Forelimb muscle (tissue), 1 donor: ENCODE measurements at places on chromosomes 6 and 20.
A peak's percentile ranks its signal among the peaks of the same experiment; 100 is the strongest.

DNA sequence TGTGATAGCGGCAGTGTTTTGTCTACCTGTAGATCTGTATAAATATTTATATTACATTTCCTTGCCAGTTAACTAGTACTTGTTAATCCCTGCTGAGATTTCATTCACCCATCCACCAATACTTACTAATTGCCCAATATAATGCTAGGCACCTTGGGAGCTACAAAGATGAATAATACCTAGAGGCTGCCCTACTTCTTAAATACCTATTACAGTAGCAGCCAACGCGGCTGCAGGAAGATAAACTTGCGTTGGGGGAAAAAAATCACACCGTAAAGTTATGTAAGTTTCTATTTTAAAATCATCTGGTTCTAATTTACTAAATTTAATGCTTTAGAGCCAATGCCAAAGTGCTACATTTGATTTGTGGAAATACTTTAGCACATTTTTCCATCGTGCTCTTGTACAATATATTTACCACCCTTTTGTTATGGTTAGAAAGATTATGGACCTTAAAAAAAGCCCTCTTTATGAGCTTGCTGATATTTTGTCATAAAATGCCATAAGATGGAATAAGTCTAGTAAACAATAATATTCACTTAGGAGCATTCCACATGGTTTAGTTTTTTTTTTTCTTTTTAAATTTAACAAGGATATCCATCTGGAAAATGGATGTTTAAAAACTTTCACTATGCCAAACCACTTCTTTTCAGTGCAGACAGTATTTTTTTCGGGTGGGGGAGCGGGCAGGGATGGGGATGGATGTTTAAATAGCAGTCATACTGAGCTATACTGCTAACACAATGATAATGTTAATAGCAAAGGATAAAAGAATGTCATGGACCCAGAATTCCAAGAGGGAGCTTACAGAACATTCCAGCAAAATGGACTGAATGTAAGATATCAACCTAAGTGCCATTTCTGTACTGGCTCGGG lies 13.2 kb upstream of the NEDD9 start:
- no peak for DNase-seq

- DNase-seq, result no peak
Measured at GRCh38 chr20:38363004-38363747, 16.9 kb downstream of the LBP start.

DNA sequence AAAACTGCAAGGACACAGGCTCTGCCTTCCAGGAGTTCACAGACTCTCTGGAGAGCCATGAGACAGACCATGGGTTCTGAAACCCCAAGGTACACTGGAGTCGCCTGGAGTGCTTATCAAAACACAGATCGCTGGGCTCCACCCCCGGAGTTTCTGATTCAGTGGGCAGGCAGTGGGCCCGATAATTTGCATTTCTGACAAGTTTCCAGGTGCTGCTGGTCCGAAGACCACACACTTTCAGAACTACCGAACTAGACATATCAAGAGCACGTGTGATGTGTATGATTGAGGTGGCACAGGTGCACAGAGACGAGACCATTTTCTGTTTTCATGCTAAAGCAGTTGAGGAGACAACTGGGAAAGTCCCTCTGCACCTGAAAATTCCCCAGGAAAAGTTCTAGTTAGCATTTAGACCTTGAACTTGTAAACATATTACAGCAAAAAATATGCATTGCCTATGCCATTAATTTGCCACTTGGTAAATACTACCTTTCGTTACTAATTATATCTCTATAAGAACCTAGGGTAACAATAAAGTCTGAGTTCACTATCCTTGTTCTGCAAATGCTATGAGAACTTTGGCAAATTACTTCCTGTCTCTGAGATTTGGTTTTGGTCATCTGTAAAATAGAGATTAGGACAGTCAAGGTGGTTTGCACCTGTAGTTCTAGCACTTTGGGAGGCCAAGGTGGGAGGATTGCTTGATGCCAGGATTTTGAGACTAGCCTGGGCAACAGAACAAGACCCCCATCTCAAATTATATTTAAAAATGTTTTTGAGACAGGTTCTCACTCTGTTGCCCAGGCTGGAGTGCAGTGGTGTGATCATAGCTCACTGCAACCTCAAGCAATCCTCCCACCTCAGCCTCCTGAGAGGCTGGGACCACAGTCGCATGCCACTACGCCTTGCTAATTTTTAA lies 14.3 kb upstream of the PIM1 start:
- no peak for DNase-seq

DNA sequence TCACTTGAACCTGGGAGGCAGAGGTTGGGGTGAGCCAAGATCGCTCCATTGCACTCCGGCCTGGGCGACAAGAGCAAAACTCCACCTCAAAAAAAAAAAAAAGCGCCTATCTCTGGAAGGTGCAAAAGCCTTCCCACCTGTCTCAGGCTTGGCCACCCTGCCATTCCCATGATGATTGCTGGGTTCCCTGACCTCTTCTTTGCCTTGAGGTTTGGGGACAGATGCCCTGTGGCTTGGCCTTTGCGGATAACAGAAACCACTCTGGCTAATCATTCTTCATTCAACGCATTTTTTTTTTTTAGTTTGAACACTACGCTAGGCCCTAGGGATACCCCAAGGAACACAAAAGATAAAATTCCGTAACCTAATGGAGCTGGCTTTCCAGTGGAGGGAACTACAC lies 6.8 kb upstream of the HMGA1 start:
- DNase-seq, result no peak

- no peak for DNase-seq
Measured at GRCh38 chr6:97292671-97293070, 9.7 kb upstream of the MMS22L start.

- no peak for DNase-seq
Measured at GRCh38 chr6:168121303-168121665, 42.3 kb upstream of the FRMD1 start.

DNA sequence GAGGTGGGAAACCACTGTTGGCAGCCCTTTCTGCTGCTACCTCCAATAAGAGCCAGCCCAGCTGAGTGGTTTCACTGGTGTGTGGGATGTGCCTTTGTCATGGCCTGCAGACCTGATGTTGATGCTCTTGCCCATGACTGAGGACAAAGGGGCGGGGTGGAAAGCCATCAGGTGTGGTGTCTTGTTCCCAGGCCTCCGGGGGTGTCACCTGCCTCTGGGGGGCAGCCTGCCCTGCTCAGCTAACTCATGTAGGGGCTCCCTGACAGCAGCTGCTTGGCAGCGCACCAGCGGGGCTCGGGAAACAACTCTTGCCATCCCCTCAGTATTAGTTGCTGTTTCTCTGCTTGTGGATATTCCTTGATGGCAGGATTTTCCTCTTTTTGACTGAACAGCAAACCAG lies 91.3 kb downstream of the LYRM2 start:
- no peak for DNase-seq

GRCh38 chr20:44745598-44746366 lies at the start of gene KCNK15:
KCNK15 (plus strand) TSS chr20:44745865; CDS start chr20:44745911, 46 bp downstream.
- no peak for DNase-seq

DNA sequence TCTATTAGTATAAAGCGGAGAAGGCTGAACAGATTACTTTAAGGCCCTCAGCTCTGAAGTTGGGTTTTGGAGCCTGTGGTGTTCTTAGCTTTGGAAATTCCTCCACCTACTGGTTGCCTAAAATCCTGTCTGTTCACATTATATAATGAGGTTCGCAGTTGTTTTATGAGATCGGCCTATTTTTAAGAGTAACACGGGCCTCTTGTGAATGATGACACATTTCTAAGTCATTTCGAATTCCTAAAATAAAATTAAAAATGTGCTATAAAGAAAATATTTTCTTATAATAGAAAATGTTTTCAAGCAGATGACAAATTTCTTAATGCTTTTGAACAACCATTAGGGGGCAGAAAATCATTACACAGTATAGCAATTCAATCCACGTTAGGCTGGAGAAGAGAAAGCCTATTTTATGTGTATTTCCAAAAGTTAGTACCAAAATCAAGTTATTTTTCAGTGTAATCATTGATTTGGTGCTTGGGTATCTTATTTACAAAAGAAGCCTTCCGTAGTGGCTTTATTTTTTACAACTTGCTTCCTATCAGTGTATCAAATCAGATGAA lies 15.8 kb upstream of the FAM8A1 start:
- DNase-seq, result peak; percentile 61

DNA sequence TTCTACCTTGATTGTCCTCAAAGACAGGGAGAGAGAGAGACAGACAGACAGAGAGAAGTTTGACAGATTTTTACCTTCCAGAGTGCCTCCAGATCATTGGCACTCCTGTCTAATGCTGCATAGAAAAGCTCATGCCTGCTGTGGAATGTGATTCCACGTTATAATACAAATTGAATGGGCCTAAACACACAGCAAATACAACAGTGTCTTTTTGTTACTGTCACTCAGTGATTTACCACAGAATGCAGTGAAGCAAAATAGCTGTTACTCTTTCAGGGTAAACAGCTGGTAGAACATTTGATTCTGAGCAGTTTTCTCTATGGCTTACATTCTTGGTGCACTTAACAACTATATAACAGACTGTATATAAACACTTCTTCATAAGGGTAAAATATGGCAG lies 558.7 kb downstream of the LMBRD1 start:
- DNase-seq, result no peak

DNA sequence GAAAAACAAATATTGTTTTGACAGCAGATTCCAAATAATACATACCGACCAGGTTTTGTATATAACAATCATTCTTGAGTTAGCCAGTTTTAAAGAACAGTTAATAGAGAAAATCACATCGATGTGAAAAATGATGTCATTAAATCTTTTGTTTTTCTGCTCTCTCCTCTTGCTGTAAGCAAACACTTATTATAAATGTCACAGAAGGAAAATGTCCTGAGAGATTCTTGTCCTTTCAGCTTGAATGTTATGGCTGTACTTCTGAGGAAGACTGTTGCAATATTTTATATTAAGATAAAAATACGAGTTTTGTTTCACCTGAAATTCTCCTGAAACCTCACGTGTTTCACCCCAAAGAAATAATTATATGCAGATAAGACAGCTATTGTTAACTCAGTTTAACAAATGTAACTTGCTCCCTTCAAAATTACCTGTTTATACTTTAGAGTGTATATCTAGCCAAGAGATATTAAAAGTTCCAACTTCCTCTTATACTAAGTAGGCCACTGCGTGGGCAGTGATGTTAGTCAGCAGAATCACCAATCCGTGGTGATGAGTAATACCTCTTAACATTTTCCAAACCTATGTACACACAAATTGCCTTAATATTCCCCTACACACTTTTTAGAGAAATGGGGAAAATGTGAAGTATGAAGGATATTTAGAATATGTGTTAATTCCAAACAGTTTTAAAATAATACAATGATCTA lies 1111.4 kb upstream of the CITED2 start:
- no peak for DNase-seq

GRCh38 chr6:73525546-73526330 lies 4.9 kb upstream of the EEF1A1 start:
- no peak for DNase-seq

GRCh38 chr6:143337201-143337949 lies 113.1 kb downstream of the ADAT2 start:
- no peak for DNase-seq

- no peak for DNase-seq
Measured at GRCh38 chr6:111736005-111736608, 130.4 kb upstream of the TRAF3IP2 start.

DNA sequence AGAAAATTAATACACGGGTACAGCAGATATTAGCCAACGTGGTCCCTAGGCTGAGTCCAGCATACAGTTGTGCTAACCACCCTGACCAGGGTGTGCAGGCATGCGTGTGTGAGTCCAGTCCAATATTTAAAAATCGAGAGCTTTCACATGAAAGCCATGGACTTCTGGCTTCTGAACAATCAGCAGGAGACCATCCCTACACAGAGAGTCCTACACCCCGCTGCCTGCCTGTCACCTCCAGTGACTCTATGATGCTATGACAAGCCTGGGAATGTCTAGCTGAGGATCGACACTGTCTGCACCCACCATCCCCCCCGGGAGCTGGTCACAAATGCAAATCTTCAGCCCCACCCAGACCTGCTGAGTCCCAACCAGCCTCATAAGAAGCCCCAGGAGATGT lies 7.9 kb downstream of the ACSS1 start:
- DNase-seq, result no peak

- DNase-seq, result no peak
Measured at GRCh38 chr20:34402461-34402860, 39.4 kb downstream of the ITCH start.

GRCh38 chr20:22404419-22405170 lies 179.8 kb downstream of the FOXA2 start:
- no peak for DNase-seq

DNA sequence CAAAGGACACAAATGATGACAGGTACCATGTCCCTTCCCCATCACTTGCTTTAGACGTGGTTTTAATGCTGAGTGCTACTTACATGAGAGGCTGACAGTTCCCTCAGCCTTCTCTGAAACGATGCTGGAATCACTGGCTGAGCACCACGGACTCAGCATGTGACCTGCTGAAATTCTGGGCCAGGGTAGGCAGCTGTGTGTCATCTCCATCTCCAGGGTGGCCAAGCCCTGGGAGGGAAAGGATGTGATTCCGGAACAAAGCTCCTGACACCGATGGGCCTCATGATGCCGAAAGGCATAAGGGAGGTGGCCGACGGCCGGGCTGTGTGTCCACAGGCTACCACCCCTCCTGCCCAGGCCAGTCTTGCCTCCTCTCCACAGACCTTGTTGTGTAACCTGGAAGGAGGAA lies 184.3 kb upstream of the CST7 start:
- no peak for DNase-seq

- no peak for DNase-seq
Measured at GRCh38 chr20:12966468-12967085, 42.2 kb upstream of the SPTLC3 start.

- no peak for DNase-seq
Measured at GRCh38 chr6:501891-502601, 110.5 kb downstream of the IRF4 start.

DNA sequence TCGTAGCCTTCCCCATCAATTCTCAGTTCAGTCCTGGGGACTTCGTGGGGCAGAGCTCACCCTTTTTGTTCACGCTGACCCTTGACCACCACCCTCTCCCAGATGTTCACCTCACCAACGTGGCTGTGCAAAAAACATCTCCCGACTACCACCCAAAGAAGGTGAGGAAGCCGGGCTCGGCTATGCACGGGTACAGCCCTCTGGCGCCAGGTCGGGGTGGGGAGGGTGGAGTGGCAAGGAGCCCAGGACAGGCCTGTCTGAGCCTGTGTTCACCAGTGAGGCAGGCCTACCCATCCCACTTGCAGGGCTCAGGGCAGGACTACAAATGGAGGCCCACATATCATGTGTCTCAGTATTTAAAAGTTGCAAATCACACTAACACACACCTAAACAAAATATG lies 18.1 kb downstream of the PDRG1 start:
- no peak for DNase-seq

GRCh38 chr6:39073471-39074355 lies 25.1 kb downstream of the GLP1R start:
- DNase-seq, result no peak

- no peak for DNase-seq
Measured at GRCh38 chr6:165984729-165985275, 182.8 kb downstream of the TBXT start.

GRCh38 chr6:110545081-110545872 lies 68.9 kb upstream of the SLC22A16 start:
- no peak for DNase-seq

DNA sequence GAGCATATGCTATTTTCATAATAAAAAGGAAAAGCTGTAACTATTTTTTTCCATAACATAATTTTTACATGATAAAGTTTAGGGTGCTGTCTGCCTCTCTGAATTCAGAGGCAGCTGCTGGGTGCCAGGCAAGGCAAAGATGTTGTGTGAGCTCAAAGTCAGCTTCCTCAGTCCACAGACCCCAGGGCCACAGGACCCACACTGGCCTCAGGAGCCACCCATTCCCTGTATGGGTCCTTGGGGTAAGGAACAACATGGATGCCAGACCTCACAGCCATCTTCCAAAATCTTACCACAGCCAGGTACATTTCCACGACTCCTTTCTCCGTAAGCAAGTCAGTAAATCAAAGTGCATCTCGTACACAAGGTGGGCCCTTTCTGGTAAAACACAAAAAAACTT lies 16.4 kb upstream of the MAFB start:
- no peak for DNase-seq
